Hepatocyte (in vitro differentiated cells): ENCODE measurements at places on chromosomes 6 and 20.

DNA sequence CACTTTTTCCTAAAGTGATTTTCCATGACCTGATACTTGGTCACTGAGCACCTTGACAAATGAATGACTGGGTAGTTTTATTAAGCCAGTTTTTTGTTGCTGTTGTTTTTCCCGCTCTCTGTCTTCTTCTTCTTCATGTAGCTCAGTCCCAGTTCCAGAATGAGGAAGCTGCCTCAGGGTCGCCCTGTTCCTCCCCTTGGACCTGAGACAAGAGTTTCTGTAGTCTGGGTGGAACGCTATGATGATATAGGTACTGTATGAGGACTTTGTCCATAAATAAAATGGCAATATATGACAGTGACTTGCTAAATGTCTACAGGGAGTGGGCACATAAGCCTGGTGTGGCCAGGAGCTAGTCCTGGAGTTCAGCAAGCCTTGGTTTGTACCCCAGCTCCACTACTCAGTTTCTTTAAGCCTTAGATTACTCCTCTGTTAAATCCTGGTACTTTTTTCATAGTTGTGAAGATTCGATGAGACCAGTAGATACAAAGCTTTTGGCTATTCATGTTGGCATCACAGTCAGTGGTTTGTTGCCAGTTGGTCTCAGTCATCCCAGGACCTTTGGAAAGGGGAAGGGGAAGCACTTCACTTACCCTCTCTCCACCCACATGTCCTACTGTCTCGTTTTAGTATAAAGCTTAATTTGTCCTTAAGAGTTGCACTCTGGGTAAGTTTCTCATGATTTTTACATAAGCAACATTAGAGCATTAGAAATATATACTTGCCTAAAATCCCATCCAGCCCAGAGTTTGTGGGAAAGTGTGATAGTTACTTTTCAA is 11.1 kb upstream of the ADIG start:
- DNase-seq: no peak

DNA sequence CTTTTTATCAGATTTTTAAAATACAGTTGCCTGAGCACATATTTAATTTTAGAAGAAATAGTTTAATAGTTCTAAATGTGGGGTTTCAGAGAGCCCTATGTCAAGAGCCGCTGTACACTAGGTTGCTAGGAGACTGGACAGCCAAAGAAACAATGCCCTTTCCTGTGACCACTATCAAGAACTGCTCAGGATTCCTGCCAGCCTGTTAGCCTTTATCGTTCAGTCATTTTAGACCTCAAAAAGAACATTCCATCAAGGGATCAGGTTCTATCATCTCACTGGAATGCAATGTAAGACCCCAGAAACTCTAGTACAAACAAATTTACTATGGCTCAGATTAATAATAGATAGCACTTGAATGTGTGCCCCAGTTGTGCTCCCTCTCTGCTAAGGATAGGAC is 181.2 kb upstream of the CCN2 start:
- DNase-seq: no peak

GRCh38 chr6:80508885-80509630 is 402.6 kb downstream of the BCKDHB start:
- DNase-seq: no peak

DNA sequence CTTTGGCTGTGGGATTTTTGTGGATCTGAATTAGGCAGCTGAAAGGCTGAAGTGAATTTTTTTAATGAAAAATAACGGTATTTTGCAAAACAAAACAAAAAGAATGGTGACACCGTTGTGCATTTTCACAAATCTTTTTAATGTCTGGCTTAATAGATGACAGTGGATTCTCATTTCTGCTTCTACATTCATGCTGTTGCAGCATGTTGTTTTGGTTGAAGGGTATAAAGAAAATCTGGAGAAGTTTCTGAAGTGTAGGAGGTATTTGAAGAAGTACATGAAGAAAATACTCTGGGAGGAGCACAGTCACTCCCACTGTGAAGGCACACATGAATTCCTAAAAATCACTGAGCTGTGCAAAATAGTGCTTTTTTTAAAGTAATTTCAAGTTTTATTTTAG is 3.1 kb upstream of the MAP3K5 start:
- no peak for DNase-seq

- no peak for DNase-seq
Observed at GRCh38 chr6:44193307-44193910, 23.3 kb upstream of the MYMX start.

DNA sequence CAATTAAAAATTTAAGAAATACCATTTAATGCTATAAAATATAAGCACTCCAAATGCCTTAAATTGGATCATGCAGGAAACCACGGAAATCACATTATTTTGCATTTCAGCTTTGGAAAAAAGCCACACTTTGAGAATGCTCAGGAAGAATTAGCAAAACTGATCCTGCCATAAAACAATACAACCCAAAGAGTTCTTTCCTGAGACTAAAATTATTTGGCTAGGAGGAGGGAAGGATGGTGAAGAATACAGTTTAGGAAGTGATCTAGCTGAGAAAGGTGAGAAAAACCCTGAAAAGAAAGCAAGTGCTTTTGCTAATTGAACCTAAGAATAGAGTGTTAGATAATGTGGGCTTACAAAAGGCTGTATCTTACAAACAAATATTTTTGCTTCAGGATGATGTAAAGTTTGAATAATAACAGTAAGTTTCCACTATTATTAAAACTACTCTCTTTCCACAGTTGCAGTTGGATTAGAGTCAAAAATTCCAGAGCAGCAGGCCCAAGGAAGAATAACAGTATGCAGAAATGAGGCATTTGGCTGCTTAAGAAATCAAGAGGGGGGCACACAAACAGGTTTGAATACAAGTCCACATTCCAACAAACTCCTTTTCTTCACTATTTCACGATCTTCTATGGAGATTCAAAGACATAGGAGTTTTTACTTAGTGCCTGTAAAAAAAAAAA is 565.4 kb downstream of the RFPL4B start:
- DNase-seq: peak; percentile 4

DNA sequence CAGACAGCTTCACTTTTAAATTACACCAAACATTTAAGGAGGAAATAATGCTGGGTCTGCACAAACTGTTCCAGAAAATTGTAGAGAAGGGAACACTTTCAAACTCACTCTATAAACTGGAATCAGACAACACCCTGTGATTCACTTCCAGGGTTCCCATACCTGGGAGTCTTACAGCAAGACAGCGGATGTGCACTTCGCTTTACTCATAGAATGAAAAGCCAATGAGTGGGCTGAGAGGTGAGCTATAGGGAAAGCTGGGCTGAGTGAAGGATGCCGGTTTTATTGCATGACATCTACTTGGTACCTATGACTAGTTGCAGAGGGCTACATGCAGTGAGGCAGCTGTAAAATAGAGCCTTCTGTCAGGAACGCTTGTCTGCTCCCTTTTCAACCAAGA is 152.1 kb downstream of the FNDC1 start:
- no peak for DNase-seq

- DNase-seq: no peak
Observed at GRCh38 chr6:127547904-127548649, 28.9 kb upstream of the C6orf58 start.

GRCh38 chr6:3593161-3593560 is 136.3 kb upstream of the SLC22A23 start:
- no peak for DNase-seq

DNA sequence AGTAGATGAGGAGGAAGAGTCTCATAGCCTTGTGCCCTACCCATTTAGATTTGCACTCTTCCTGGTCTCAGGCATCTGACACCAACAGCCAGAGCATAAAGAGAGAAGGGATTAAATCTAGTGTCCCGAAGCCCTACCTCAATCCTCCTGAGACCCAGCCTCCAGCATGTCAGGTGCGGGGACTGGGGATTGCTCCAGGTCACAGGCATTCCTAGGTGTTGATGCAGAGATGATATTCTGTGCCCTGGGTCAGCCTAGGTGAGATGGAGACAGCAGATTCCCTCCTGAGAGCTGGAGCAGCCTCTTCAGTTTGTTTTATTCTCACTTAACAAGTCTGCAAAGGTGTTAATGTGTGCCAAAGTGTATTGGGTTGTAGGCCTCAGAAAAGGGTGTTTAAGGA is 89.8 kb downstream of the ANKRD6 start:
- DNase-seq: no peak

DNA sequence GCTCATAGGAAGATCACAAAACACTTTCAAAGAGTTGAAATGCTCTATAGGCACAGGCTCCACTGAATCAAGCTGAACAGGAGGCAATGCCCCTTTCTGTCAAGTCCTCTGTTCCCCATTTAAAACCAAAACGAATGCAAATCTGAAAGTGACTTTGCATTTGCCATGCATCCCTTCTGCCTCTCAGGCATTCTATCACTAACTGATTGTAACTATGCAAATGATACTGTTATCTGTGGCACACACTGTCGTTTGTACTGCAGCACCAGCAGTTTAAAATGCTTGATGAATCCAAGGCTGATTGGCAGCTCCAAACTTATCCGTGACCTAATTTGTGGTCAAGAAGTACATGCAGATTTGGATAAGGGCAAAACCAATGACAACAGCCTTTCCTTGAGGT is 1067.5 kb upstream of the MAP3K7 start:
- no peak for DNase-seq

GRCh38 chr6:43747784-43748183 is 22.2 kb upstream of the VEGFA start:
- no peak for DNase-seq

DNA sequence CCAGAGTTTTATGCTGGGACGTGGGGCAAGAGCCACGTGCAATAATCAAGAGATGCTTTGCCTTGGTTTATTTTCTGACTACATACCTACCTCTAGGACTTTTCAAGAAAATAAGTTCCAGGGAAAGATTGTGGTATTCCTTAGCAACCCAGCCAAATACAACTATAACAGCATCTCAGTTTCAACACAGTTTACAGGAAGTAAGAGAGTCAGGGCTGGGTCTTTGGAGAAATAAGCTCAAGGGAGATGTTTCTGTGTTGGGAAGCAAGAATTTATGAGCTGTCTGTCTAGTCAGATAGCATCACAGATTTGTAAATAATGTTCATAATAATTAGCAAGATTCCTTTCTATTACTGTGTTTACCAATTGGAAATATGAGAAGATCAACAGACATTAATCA is 35.1 kb downstream of the MAP3K5 start:
- no peak for DNase-seq

GRCh38 chr6:22214314-22214713 is 82.5 kb downstream of the PRL start:
- no peak for DNase-seq

DNA sequence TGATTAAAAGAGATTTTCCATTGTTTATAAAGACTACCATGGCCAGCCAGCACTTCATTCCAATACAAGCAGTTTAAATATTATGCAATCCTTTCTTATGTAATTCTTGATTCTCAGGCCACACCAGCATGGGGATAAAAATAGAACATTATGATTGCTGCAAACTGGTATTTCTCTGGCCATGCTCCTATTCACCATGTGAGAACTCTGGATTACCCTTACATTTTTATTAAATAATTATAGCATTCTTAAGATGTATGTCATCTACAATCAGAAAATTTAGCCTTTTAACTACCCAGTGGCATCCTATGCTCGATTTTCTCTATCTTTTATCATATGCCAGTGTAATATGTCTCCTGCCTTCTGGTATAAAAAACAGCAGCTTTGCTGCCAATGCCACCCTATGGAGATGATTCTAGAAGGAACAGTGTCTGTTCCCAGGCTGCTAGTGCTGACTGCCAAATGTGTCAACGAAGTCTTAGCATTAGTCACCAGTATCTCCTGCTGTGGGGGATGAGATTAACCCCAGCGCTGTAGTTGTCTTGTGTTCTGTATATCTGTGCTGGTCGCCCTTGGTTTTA is 501.4 kb downstream of the BCKDHB start:
- DNase-seq: peak; percentile 10

DNA sequence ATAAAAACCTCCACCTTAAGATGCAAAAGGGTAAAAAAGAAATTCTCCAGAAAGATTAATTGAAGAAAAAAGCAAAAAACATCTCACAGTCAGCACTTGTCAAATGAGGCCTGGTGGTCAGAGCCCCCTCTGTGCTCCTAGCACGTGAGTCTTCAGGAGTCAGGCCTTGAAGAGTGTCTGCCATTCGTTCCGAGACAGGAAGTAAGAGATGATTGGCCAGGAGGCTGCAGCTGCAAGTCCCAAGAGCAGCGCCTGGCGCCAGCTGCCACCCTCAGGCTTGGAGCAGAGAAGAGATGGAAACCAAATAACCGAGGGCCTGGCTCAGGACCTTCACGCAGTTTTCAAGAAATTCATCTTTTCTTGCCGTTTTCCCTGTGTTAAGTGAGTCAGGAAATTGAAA is 65.0 kb downstream of the FAM120B start:
- DNase-seq: no peak

DNA sequence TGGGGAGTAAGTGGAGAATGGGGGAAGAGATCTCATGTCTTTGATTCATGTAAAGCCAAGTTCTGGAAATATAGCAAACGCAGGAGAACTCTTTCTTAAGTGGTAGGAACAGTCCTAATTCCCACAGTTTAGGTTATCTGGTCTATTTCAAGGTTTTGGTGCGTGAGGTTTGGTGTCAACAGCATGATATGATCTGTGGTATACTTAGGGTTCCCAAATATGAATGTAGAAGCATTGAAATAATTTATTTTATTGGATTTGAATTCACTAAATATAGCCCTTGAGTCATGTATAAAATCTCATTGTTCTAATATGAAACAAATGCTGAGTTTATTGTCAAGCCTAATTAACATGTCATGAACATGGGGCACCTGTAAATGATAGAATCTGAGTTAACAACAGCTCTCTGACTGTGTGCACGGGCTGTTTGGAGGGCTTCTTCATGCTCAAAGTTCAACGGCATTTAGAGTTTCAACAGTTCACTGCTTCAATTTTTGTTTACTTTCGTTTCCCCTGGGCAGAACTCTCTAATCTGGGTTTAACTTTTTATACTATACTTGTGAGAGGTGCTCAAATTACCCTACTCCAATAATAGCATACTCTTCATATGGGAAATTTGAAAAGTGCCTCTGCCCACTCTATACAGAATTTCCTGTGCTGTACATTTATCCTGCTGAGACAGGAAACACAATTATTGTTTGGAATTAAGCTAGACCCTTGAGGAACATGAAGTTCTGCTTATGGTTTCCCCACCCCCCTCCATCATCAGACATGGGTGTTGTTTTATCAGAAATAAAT is 236.3 kb upstream of the ZNF217 start:
- peak; percentile 51 for DNase-seq

DNA sequence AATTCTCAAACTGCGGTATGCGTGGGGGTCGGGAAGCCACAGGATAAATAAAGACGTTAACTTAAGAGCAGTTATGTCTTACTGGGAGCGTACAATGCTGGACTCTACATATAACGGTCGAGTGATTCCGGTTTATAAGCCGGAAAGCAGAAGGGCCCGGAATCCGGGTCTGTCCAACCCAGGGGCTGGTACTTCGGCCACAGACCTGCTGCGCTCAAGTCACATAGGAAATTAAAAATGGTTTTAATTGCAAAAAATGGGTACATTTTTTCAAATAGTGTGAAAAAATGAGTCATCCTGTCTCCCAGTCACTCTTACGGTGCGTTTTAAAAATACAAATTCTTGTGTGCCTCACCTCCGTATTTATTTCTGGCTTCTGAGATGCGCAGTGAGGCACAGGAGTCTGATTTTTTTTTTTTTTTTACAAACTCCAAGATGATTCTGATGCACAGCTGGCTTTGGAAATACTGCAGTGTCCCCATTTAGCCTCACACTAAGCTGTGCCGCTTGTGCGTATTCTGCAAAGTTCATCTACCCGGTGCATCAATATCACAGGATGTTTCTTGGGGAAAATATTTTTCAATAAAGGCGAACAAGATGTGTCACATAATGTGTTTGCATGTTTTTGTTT is 1.0 kb downstream of the PCIF1 start:
- DNase-seq: no peak

GRCh38 chr6:83884523-83884922 is 25.0 kb downstream of the CYB5R4 start:
- DNase-seq: peak; percentile 44
